ENCODE measurements at places on chromosomes 6 and 20.

DNA sequence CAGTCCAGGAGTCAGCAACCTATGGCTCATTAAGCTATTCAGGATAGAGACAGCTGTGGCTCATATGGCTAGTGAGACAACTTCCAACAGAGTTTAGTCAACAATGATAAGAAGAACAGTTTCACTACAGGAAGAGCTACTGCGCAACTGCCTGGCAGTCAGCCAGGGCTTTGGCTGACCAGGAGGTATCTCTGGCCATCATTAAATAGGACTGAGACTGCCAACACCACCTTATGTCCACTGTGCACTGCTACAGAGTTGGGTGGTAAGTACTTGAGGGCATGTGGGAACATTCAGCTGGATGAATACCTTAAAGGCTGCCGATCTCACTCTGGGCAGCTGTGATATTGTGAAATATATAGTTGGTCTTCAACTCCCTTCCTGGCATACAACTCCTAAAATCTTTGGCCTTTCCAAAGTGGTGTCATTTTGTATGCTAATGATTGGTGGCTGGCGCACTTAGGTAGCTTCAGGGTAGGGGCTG lies 52.2 kb upstream of the FAM83C start:
- no peak for DNase-seq

- no peak for DNase-seq
Observed at GRCh38 chr6:106165885-106166485, 79.8 kb downstream of the PRDM1 start.

DNA sequence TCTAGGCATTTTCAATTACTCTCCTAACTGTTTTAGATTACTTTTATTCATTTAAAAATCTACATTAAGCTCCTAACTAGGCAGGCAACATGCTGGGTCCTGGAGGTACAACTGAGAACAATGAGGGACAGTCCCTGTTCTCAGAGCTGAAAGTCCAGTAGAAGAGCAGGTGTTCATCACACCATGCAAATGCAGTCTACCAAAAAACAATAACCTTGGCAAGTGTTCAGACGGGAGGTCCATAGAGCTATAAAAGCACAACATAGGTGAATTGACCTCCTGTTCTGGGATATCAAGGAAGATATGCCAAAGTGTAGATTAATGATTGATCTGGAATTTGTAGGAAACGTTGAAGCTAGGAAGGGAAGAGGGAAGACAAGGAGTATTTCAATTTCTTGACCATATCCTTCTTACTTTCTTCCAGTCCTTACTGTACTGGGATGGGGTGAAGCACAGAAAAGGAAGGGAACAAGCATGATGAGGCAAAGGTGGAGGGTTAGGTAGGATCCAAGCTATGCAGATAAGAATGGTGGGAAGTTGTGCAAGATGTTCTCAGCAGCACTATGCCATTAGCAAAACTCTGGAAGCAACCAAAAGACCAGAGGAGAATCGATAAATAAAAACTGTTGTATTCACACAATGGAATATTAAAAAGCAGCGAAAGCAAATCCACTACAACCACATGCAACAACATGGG lies 485.7 kb upstream of the JARID2 start:
- DNase-seq, result no peak

- no peak for DNase-seq
Observed at GRCh38 chr6:162026843-162027242, 700.7 kb downstream of the PRKN start.

DNA sequence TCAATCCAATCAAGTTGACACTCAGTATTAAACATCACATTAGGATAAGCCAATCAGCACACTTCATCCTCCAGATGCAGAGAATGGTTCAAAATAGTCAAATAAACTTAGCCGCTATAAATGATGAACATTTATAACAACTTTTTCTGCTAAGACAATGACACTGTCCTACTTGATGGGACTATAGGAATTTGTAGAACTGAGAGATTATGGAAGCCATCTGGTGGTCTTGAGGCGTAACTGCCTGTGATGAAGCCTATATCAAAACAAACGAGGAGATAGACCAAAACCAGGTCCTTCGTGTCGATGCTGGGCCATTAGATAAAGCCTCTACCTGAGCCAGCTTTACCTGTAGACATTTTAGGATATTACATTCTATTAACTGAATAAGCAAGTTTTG lies 631.1 kb downstream of the COL12A1 start:
- DNase-seq, result no peak

DNA sequence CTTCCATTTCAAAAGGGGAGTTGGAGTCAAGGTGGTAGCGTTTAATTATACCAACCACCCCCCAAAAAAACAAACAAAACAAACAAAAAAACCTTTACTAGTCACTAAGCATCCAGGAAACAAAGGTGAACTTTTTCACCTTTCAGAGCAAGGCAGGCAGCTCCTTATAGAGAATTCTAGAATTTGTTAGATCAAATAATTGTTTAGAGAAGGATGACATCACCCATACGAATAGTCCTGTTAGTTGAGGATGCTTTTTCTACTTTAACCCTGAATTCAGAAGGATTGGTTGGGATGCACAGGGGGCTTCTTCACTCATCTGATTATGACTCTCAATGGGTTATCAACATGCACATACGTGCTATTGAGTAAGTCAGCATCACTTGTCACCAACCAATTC lies 44.3 kb downstream of the GNAS start:
- DNase-seq, result no peak

DNA sequence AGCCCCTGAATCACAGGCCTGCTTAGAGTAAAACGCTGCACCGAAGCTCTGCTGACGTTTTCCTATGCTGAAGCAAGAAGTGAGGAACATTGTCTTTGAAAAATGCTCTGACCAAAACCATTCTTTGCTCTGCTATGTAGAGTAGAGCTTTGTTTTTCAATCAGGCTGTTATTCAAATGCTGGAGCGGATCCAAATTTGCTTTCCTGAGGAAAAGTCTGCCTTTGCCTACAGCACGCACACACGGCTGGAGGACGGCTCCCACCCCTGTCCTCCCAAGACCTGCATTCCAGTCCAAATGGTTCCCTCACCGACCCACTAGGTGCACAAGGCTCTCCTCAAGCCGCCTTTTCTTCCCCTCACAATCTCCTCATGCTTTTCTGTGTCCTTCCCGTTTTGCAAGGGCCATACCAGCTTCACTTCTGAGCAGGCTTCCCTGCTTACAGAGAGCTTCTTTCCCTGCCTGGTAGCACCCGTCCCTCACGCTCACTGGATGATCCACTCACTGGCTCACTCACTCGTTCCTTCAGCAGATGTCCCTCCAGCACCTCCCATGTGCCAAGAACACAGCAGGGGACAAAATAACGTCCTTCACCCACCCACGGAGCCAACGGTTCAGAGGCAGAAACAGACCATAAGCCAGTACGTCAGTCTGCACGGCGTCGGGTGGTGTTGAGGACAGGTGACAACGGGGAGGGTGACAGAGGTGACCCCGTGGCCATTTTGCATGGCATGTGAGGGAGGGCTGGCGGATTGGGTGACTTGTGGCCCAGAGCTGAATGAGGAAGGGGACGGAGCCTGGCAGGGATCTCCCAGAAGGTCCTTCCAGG lies 137.9 kb upstream of the NEDD9 start:
- no peak for DNase-seq

- no peak for DNase-seq
Observed at GRCh38 chr6:74752303-74752702, 453.6 kb downstream of the COL12A1 start.

DNA sequence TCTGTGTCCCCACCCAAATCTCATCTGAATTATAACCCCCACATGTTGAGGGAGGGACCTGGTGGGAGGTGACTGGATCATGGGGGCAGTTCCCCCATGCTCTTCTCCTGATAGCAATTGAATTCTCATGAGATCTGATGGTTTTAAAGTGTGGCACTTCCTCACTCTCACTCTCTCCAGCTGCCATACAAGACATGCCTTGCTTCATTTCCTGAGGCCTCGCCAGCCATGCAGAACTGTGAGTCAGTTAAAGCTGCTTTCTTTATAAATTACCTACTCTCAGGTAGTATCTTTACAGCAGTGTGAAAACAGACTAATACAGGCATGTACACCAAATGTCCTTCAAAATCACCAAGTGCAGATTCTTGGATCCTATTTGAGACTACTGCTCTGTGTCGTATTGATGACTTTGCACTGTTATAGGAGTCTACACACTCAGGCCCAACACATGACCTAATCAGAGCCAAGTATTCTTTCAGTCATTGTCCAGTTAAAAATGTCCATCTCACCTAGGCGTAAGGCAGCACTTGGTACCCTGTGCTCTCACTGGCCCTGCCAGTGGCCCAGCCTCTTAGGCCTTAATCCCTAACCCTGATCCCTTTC lies 52.8 kb upstream of the UST start:
- DNase-seq, result peak; percentile 21

- DNase-seq, result peak; percentile 31
Observed at GRCh38 chr20:5080384-5080877, 39.3 kb downstream of the PCNA start.

- no peak for DNase-seq
Observed at GRCh38 chr6:36120979-36121786, 9.1 kb upstream of the MAPK13 start.

DNA sequence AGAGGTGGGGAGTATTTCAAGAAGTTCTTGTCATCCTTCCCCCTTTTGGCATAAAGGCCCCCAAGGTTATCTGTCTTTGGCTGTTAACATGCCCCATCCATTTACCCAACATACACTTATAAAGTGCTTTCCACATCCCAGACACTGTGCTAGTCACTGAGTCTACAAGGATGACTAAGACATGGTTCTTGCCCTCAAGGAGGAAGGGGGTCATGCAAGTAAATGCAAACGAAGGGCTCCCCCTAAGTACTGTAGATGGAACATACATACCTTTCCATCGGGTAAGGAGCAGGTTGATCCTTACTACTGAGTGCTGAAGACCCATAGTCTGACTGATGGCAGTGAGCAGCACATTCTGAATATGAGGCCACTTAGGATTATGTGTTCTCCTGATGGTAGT lies 38.3 kb downstream of the HECA start:
- DNase-seq, result no peak

- DNase-seq, result no peak
Observed at GRCh38 chr6:90859056-90859455, 272.2 kb upstream of the MAP3K7 start.

DNA sequence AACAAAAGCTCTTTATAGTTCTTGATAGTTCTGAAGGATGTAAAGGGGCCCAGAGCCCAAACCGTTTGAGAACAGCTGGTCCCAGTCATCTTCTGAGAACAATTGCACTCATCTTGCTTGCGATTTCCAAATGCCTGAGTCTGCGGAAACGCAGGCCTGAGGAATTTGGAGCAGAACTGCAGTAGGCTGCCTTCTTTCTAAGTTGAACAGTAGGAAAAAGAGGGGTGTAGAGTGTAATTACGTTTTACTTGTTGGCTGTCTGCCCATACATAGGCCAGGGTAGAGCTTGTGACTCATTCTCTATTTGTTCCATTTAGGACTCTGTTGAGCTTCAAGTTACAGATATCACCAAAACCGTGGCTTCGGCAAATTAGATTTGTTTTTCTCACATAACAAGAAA lies 42.0 kb upstream of the KIF16B start:
- no peak for DNase-seq

DNA sequence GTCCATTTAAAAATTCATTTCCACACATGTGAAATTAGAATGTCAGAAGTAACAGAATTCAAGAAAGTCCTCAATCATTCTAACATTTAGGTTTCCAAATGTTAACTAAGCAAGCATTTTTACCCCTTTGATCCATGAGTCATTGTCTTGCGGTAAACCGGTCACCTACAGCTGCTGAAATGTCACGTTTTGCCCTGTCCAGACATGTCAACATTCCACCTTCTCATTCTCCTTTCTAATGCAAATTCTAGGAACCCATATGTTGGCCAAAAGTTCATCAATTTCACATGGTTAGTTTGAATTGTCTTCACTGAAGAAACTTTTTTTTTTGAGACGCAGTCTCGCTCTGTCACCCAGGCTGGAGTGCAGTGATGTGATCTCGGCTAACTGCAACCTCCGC lies 117.2 kb downstream of the IPCEF1 start:
- DNase-seq, result no peak

DNA sequence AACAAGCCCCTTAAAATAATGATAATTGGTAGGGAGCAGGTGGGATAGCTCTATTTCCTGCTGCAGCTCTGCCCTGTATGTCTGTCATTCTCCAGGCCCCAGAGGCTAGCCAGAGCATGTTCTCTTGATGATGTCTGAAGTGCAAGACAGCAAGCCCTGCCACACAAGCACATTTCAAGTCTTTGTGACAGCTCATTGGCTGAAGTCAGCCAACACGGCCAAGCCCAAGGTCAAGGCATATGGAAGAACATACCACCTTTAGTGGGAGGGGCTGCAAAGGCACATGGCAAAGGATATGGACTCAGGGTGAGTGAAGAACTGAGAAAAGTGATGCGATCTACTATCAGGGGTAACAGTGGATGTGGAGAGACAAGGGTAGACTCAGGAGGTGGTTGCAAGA lies 116.1 kb downstream of the PRND start:
- DNase-seq, result no peak

DNA sequence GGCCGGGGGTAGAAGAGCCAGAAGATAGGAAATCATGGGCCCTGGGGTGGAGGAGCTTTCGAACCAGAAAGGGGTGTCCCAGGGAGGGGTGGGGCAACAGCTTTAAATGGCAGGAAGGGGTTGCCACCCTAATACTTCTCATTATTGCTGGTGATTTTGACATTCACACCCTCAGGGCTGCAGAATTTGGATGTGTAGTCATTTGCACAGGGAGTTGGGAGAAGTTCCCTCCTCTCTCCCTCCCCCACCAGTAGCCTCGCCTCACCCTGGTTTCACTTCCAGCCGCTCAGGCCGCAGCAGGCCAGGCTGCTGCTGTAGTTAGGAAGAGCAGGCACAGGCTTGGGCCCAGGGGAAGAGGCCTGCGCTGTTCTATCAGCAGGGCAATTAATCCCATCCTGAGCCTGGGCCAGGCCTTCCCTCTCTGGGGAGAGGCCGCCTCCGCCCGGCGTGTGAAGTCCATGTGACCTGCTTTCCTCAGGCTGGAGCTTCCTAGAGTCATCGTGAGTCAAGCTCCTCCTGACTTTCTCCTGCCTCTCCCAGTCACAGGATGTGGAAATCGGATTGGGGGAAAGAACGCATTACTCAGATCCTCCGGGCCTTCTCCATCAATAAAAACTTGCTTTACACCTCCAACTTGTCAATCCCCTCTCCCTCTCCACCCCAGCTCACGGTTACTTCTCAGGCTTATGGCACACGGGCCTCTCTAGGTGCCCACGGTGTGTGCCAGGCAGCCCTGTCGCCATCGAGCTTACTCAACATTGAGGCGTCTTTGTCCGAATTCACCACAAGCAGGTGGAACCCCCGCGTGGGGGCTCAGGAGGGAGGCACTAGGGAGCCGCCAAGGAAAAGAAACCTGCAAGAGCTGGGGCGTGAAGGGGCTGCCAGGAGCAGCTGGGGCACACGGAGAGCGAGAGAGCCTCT lies 7.8 kb downstream of the ADTRP start:
- DNase-seq, result no peak

GRCh38 chr20:9359561-9360308 lies 154.7 kb upstream of the LAMP5 start:
- peak; percentile 15 for DNase-seq

GRCh38 chr20:45971425-45971674 lies 653 bp downstream of the ZNF335 start:
- peak; percentile 60 for DNase-seq

- DNase-seq, result peak; percentile 88
Observed at GRCh38 chr20:33686100-33686983, at the start of gene E2F1. Gene E2F1 (minus strand): TSS chr20:33686385. CDS start chr20:33686264, 121 bp downstream.

Measured in KG1 (cell line).